T-helper 1 cell treated with Interleukin-12 subunit alpha and Interleukin-12 subunit beta and Interleukin-4 antibody, amounts not matched to agents 30 ng/mL and 1 ng/mL, for 36 hours (primary cell): ENCODE measurements at places on chromosomes 6 and 20. TPM values are rescaled to one million over a fixed set of nuclear protein-coding genes. Genes with fewer than 3 reads are reported as not detected.

The PRL gene
- not detected in 2 replicates for total RNA-seq

The TSHZ2 gene
- 28.4 and 29.4 TPM in 2 replicates for total RNA-seq

The MYL9 gene
- 0.46 and 0.69 TPM in 2 replicates for total RNA-seq

The TMEM151B gene
- total RNA-seq: not detected in 2 replicates

The CRISP3 gene
- not detected in 2 replicates for total RNA-seq

The TRDN gene
- total RNA-seq: not detected in 2 replicates

The SDC4 gene
- total RNA-seq: 89.7 and 90.4 TPM in 2 replicates

The SLC2A4RG gene
- total RNA-seq: 66.1 and 70.4 TPM in 2 replicates

The REM1 gene
- total RNA-seq: not detected in 2 replicates

The C20orf204 gene
- 14.7 and 15.5 TPM in 2 replicates for total RNA-seq

The MTCH1 gene
- total RNA-seq: 128 and 132 TPM in 2 replicates

The MDFI gene
- not detected in 2 replicates for total RNA-seq

The ZNF831 gene
- total RNA-seq: 6.4 TPM in 2 replicates

The BNIP5 gene
- total RNA-seq: 0.10 TPM in 1 of 2 replicates, not detected in the other

The IRF4 gene
- total RNA-seq: 216 and 221 TPM in 2 replicates

The TUBB2A gene
- total RNA-seq: 4.5 and 4.7 TPM in 2 replicates

The OR12D3 gene
- not detected in 2 replicates for total RNA-seq

The KIAA0408 gene
- 16.4 and 17.6 TPM in 2 replicates for total RNA-seq

The CCN6 gene
- total RNA-seq: not detected in 2 replicates

The TREM2 gene
- total RNA-seq: not detected in 2 replicates

The PRDM13 gene
- total RNA-seq: not detected in 2 replicates

The GABRR1 gene
- not detected in 2 replicates for total RNA-seq

The LIME1 gene
- 73.8 and 77.7 TPM in 2 replicates for total RNA-seq

The MCM8 gene
- total RNA-seq: 21.7 and 23.7 TPM in 2 replicates

The ULBP3 gene
- 0.81 and 0.98 TPM in 2 replicates for total RNA-seq

The PAK5 gene
- total RNA-seq: not detected in 2 replicates

The MTFR2 gene
- total RNA-seq: 14.5 and 17.9 TPM in 2 replicates

The DCBLD1 gene
- 3.8 and 9.0 TPM in 2 replicates for total RNA-seq

The ZBTB9 gene
- 11.7 and 12.1 TPM in 2 replicates for total RNA-seq

The KCNS1 gene
- 0.12 and 0.32 TPM in 2 replicates for total RNA-seq

The FUCA2 gene
- total RNA-seq: 15.7 and 17.3 TPM in 2 replicates

The HLA-DRA gene
- total RNA-seq: 240 and 242 TPM in 2 replicates

The PKHD1 gene
- not detected in 2 replicates for total RNA-seq

The STXBP5 gene
- total RNA-seq: 22.5 and 23.9 TPM in 2 replicates

The MYCT1 gene
- total RNA-seq: not detected in 2 replicates

The KCNK16 gene
- not detected in 2 replicates for total RNA-seq

The IL20RA gene
- not detected in 2 replicates for total RNA-seq

The MYBL2 gene
- total RNA-seq: 78.2 and 78.7 TPM in 2 replicates

The SYS1 gene
- 30.7 and 32.2 TPM in 2 replicates for total RNA-seq

The ENPP4 gene
- 6.8 and 6.9 TPM in 2 replicates for total RNA-seq

The RCAN2 gene
- 6.4 and 6.6 TPM in 2 replicates for total RNA-seq

The PIGU gene
- total RNA-seq: 20.5 and 21.9 TPM in 2 replicates

The HCK gene
- total RNA-seq: 1.5 and 1.8 TPM in 2 replicates

The SLC22A2 gene
- not detected in 2 replicates for total RNA-seq

The CYP39A1 gene
- not detected in 2 replicates for total RNA-seq

The BIRC7 gene
- not detected in 2 replicates for total RNA-seq

The CST5 gene
- not detected in 2 replicates for total RNA-seq

The PRND gene
- not detected in 2 replicates for total RNA-seq

The GRM1 gene
- not detected in 2 replicates for total RNA-seq

The TDRD6 gene
- not detected in 2 replicates for total RNA-seq

The COL21A1 gene
- not detected in 2 replicates for total RNA-seq

The KCNG1 gene
- total RNA-seq: 0.10 TPM in 1 of 2 replicates, not detected in the other

The TFAP2C gene
- total RNA-seq: not detected in 2 replicates

The ZBP1 gene
- total RNA-seq: 12.5 TPM in 2 replicates
